Activated CD8-positive, alpha-beta memory T cell treated with anti-CD3 and anti-CD28 coated beads for 4 hours (primary cell): ENCODE measurements at places on chromosomes 3 and 15.

- no peak for DNase-seq
Measured at GRCh38 chr15:51830276-51830806, 888 bp downstream of the TMOD3 start.

GRCh38 chr15:80699981-80700380 lies 4.9 kb downstream of the ABHD17C start:
- no peak for DNase-seq

DNA sequence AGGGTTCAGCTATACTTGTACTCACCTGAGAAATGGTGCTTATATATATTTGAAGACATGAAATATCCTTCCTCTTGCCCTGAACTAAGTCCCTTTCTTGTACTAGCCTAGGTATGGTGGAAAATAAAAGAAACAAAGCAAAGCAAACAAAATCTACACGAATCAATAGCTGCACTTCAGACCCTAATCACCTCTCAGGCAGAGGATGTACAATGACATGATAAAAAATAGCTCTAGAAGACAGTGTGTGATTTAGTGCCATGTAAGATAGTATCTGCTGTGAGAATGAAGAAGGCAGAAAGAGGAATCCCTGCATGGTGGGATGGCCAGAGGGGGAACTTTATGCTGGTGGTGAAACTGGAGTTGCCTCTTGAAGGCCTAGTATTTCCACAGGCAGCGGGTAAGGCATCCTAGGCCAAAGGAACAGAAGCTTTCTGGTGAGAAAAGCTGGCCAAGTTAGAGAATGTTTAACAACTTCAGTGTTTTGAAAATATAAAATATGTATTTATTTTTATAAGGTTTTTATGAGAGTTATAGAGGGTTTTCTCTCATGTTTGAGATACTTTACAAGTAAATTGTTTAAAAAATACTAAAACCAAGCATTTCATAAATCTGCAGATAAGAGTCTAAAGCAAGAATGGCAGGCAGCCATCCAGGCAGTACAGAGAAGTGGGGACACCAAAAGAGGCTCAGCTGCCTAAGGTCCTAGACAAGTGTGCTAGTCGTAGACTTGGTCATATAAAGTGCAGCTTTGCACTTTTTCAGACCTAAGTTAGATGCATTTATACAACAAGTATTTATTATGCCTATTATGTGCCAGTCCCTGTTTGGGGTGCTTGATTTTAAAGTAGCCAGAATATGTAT lies 14.9 kb downstream of the LEKR1 start:
- DNase-seq = no peak

DNA sequence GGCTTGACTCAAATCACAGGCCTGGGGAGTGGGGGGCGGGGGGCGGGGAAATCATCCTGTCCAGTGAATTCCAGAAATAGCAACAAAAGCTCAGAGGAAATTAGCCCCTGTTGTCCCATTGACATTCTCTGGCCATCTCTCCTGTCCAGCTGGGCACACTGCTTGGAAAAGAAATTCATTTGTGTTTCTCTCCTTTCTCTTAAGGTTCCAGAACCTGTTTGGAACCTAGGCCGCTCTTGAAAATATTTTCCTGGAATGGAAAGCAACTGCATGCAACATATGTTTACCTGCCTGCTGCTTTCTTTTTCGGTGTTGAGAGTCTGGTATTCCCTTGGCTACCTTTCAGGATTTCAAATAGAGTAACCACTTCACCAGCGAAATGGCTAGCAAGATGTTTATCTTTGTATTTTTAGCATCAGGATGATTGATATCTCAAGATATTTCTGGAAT lies 169.0 kb downstream of the GHSR start:
- DNase-seq = no peak

GRCh38 chr3:18216996-18217395 lies 208.1 kb downstream of the SATB1 start:
- no peak for DNase-seq

GRCh38 chr3:177341736-177342419 lies 144.6 kb upstream of the TBL1XR1 start:
- no peak for DNase-seq

DNA sequence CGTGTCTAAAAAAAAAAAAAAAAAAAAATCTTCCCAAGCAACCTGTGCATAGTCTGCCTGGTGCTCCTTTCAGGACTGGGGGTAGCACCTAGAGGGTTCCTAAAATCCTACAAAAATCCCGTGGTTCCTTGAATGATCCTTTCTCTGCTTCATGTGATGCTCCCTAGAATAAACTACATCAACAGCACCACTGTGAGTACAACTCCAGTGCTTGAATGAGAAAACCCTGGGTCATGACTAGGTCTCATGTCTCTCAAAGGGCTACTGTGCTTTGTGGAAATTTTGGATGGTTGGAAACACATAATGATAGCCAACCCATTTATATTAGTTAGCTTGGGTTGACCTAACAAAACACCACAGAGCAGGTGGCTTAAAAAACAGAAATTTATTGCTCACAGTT lies 243.5 kb downstream of the OPA1 start:
- DNase-seq = no peak

DNA sequence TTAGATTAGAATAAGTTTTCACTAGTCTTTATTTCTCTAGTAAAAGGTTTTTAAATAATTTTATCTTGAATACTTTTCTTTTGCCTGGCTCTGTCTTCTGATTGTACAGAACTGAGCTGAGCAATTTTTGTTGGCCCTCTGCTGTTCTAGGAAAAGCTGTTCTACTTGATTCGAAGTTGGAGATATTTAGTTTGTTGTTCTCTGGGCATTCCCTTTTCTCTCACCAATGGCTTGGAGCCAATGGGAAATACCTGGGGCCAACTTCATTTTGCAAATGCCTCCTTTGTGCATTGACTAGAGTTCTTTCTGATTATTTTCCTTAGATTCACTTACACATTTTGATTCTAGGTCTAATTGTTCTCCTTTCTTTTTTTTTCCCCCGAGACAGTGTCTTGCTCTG lies 16.5 kb downstream of the ABHD5 start:
- DNase-seq = no peak

- no peak for DNase-seq
Measured at GRCh38 chr3:115165701-115166100, 18.6 kb upstream of the ZBTB20 start.

DNA sequence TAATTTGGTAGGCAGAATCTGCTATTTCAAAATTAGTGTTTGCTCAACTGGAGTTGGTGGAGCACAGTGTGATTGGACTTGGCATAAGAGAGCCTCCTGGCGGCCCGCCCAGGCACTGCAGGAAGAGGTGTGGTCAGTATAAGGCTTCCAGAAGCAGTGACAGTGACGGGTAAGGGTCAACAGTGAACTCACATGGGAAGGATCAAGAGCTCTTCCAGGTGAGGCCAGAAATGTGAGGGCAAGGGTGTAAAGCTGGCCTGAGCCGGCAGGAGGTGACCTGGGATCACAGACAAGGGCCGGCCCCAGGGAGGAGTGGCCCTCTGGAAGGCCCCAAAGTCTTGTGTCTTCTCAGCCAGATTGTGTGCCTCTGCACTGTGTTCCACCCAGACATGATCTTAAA lies 93.2 kb upstream of the RNF7 start:
- DNase-seq = peak; percentile 33

DNA sequence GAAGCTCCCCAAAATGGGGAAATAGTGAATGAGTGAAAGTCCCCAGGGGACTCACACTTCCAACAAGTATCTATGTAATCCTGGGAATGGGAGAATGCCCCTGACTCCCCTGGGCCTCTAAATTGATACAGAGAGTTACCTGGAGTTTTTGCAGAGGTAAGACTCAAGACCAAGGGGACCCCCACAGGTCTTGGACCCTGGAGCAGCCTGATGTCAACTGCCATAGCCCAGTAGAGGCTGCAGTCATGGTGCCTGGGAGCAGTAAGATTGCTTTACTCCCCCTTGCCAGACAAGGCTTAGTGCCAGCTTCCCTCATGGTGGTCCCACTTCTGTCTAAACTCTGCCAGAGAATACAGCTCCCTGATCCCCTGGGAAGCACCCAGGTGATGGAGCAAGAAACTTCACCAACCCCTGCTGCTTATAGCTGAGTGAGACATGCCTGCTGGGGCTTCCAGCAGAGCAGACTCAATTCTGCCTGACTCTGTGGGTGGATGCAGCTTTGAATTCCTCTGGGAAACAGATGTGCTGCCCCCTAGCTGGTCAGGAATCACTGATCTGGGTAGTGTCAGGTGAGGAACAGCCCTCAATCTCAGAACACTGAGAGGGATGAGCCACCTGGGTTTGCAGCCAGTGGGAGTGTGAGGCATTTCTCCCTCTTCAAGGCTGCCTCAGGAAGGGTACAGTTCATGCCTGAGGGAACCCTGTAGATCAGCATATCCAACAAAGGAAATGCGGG lies 485.9 kb downstream of the NSUN3 start:
- DNase-seq = no peak

GRCh38 chr15:71677352-71677751 lies 133.0 kb upstream of the NR2E3 start:
- no peak for DNase-seq

GRCh38 chr3:141477224-141477623 lies 9.6 kb upstream of the RASA2 start:
- no peak for DNase-seq

DNA sequence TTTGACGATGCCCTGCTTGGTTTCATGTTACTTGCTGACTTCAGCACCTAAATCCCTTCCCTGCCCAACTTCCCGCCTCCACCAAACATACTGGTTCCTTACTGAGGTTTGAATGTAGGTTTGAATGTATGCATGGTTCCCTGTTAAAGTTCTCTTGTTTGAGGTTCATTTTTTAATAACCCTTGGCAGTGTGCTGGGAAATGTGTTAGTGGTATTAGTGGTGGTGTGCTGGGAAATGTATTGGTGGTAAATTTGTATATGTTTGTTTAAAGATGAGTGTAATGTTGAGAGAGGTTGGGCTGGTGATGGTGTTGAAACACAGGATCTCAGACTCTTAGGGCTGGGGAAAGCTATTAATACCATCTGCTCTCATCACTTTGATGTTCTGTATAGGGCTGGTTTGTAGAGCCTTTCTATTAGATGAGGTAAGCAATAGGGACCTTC lies 392.7 kb downstream of the PTPRG start:
- DNase-seq = no peak

GRCh38 chr3:67381667-67382272 lies 272.6 kb downstream of the SUCLG2 start:
- no peak for DNase-seq

DNA sequence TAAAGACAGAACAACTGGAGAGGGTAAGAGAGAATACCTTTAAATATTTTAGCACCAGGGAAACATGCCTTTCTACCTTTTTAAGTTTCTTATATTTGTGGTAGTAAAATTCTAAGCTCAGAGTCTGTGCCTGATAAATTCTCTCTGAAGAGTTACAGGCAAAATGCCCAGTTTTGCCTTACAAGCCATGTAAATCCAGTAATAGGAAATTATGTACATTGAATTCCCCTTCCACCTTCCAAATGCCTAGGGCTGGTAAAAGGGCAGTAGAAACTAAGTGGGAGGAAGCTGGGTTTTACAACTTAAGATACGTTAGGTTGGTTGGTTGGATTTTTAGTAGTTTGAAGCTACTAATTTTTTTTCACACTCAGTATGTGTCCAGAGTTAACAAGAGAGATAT lies 43.1 kb upstream of the TP63 start:
- no peak for DNase-seq

DNA sequence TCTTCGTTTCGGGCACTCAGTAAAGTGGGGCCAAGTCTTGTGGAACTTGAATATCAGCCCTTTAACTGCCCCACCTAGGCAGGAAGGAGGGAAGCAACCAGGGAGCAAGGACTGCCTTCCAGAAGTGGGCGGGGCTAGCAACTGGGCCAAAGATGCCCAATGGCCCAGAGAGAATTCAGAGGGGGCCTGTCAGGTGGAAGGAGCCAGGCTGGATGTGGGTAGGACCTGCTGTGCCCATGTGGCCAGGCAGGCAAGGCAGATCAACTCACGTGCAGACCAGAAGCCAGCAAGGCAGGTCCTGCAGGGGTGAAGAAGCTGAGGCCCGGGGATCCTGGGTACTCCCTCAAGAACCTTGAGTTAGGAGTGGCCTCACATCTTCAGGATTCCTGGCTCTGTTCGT lies 5.5 kb downstream of the MAP6D1 start:
- DNase-seq = no peak

- DNase-seq = no peak
Measured at GRCh38 chr3:121231872-121232271, 313.9 kb downstream of the POLQ start.

DNA sequence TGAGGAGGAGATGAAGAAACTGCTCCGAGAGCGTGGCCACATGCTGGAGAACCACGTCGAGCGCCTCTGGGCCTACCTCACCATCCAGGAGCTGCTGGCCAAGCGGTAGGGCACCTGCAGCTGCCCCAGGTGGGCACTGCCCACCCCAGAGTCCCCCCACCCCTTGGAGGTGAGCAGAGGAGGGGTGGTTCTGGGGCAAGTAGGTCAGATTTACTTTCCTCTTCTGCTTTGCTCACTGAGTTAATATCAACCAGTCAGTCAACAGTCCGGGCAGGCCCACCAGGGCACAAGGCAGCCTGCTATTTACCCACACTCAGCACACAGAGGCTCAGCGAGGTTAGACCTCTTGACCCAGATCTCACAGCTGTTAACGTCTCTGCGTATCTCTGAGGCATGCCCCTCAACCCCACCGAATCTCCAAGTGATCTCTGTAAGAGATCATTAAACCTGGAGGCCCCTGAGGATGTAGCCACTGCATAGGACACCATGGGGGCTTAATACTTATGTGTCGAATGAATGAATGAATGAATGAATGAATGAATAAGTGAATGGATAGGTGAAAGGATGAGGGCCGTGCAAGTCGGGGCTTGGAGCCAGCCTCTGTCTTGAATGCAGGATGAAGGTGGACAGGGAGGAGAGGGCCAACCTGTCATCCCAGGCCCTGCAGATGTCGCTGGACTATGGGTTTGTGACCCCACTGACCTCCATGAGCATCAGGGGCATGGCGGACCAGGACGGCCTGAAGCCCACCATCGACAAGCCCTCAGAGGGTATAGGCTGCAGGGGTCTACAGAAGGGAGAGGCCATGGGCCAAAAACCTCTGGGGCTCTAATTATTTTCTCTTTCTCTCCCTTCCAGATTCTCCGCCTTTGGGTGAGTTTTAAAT lies 8.0 kb upstream of the ITIH3 start:
- DNase-seq = no peak

GRCh38 chr3:57757642-57758297 lies 1.7 kb downstream of the SLMAP start:
- no peak for DNase-seq

GRCh38 chr3:155013427-155013826 lies 66.7 kb upstream of the MME start:
- no peak for DNase-seq

GRCh38 chr15:75198560-75199356 lies 2.9 kb upstream of the C15orf39 start:
- no peak for DNase-seq

DNA sequence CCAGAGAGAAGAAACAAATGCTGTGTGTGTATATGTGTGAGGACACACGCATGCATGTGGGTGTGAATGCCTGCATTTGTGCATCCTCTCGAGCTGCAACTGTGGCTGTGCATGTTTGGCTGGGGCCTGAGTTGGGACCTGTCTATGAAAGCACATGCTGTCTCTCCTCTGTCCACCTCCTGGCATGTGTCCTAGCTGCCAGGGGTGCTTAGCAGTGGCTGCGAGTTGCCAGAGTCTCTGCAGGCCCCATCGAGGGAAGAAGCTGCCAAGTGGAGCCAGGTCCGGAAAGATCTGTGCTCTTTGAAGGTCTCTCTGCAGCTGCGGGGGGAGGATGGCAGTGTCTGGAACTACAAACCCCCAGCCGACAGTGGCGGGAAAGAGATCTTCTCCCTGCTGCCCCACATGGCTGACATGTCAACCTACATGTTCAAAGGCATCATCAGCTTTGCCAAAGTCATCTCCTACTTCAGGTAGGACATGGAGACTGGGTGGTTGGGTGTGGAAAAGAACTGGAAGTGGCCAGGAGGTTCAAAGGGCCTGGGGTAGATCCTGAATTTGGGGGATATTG lies 30.7 kb downstream of the NR1I2 start:
- no peak for DNase-seq

GRCh38 chr3:80733522-80734176 lies 965.9 kb upstream of the ROBO1 start:
- no peak for DNase-seq
